ENCODE measurements at places on chromosomes 12 and 14.

- DNase-seq = no peak
Observed at GRCh38 chr12:128905003-128905544, 51.8 kb downstream of the GLT1D1 start.

- no peak for DNase-seq
Observed at GRCh38 chr14:92792885-92793284, 1.2 kb upstream of the GOLGA5 start.

DNA sequence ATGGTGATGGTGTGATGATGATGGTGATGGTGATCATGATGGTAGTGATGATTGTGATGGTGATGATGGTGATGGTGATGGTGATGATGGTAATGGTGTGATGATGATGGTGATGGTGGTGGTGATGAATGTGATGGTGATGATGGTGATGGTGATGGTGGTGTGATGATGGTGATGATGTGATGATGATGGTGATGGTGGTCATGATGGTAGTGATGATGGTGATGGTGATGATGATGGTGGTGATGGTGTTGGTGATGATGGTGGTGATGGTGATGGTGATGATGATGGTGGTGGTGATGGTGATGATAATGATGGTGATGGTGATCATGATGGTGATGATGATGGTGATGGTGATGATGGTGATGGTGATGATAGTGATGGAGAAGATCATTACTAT, 120.3 kb downstream of the ZNF664 start:
- DNase-seq = no peak

DNA sequence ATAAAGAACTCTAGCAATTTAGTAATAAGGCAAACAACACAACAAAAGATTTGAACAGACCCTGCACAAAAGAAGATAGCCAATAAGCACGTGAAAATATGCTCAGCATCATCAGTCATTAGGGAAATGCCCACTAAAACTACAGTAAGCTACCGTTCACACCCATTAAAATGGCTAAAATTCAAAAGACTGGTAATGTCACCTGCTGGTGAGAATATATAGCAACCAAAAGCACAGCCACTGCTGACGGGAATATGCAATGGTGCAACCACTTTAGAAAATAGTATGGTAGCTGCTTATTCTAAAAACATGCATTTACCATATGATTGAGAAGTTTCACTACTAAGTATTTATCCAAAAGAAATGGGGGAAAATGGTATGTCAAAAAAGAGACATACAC, 74.9 kb downstream of the DPF3 start:
- no peak for DNase-seq

- no peak for DNase-seq
Observed at GRCh38 chr14:55267820-55268219, 3.4 kb upstream of the FBXO34 start.

GRCh38 chr12:50788561-50788960, 24.7 kb downstream of the ATF1 start:
- no peak for DNase-seq

DNA sequence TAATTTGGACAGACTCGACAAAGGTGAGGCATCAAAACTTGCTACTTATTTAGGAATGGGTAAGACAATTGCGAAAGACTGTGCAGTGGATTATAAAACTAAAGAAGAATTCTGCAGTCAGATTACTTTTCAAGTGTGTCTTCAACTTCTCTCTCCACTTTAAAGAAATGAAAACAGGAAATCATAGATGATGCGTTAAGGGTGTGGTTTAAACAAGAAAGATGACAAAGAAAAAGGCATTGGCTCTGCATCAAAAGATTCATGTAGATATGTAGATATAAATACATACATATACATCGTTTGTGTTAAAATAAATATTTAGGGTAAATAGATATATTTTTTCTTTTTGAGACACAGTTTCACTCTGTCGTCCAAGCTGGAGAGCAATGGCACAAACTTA, 74.6 kb upstream of the PARP11 start:
- no peak for DNase-seq

DNA sequence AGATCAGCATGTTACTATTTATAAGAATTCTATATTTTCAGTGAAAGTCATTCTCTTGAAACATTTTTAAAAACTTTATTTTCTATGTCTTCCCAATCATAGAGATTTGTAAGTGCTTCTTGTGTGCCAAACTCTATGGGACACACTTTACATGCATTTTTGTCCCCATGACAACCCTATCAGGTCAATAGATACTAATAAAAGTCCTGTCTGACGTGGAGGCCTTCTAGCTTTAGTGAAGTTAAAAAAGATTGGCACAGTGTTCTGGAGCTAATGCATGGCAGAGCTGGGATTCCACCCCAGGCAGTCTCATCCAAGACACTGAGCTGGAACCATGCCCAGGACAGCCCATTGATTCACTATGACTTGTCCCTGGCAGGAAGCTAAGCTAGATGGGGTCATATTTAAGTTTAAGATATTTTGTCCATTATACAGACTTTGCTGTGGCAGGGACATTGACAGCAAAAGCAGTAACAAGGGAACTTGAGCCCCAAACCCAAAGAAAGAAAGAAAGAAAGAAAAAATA, 28.1 kb downstream of the TTC6 start:
- no peak for DNase-seq

GRCh38 chr12:15688838-15689625, 100.2 kb downstream of the EPS8 start:
- no peak for DNase-seq

- DNase-seq = no peak
Observed at GRCh38 chr12:129076441-129077320, 223.4 kb downstream of the GLT1D1 start.

- DNase-seq = no peak
Observed at GRCh38 chr12:68939505-68939904, 6.5 kb upstream of the CPM start.

DNA sequence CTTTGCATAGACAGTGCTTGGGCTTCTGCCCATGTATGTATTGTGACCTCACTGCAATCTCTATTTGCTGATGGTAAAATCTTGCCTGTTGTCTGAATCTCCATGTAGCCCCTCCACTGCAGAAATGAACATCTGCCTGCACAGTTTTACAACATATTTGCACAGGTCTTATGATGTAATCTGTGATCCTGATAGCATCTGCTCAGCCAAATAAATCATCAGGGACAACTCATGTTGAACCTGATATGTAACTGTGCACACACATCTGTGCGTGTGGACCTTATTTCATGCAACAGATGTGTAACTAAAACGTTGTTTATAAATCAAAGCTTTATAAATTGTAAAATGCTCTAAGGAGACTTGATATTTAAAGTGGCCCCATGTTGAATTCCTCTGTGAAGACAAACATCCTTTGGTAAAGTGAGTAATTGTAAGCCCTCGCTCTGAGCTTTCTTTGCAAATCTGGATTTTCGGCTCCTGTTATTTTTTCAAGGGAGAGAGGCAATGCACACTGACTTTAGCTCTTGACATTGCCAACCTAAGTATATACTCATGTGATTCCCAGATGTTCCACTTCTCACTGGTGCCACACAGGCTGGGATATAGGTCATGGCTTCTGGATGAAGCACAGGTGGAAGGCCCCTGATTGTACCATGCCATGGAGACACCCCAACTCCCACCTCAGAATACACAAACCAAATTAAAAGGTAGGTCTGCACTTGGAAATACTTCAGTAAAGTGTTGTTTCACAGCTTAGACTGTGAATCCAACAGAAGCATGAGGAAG, 371.3 kb downstream of the GRIN2B start:
- DNase-seq = no peak

- DNase-seq = peak; percentile 76
Observed at GRCh38 chr12:6451348-6452244, at the start of gene TAPBPL. TAPBPL (plus strand) TSS chr12:6452042; CDS start chr12:6452249, 207 bp downstream.

- no peak for DNase-seq
Observed at GRCh38 chr14:28264306-28264705, 502.3 kb upstream of the FOXG1 start.

- no peak for DNase-seq
Observed at GRCh38 chr14:68865542-68865941, 72.7 kb upstream of the ZFP36L1 start.

DNA sequence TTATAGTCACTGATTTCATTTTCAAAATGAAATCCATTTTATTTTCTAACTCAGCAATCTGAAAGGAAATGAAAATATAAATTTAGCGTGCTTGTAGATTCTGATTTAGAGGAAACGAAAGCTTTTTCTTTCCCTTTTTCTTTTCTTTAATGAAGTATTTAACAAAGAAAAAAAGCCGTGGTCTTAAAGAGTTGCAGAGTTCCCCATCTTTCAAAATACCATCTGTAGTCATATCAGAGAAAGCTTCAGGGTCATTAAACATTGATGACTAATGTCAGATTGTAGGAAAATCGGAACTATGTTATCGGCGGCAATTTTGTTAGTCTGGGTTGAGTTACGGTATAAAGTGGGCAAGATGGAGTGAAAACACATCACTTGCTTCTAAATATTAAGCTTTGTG, 32.3 kb downstream of the DRAM1 start:
- DNase-seq = no peak

DNA sequence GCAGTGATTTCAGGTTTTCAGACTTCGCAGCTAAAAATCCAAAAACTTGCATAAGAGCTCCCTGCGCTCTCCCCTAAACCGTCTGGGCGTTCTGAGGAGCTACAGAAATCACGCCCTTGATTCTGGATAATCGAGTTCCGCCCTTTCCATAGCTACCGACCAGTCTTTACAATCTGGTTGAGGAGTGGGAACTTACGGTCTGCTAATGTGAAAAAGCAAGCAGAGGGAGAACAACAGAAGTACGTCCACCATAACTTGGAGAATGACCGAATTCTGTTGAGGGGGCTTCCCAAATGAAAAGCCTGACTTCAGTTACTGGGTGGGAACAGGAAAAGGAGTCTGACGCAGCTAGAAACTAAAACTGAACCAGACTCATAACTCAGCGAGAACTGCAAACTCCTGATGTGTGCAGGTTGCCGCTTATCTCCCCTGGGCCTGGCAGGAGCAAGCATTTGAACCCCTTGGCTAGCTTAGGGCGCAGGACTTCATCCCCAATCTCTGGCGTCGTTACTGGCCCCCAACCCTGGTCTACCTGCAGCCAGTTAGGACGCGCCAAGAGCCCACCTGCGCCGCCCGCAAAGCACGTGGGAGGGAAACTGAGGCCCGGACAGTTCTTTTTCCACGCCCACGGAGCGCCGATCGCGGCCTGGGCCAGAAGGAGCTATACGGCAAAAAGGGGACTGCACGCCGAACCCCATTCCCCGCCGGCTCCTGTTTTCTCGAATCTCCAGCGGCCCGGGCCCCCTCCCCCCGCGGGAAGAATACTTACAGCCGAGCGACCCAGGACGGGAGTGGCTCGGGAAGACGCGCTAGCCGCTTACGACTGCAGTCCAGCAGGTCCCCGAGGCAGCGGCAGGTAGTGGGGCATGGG, 838 bp downstream of the LRIG3 start:
- DNase-seq = no peak

DNA sequence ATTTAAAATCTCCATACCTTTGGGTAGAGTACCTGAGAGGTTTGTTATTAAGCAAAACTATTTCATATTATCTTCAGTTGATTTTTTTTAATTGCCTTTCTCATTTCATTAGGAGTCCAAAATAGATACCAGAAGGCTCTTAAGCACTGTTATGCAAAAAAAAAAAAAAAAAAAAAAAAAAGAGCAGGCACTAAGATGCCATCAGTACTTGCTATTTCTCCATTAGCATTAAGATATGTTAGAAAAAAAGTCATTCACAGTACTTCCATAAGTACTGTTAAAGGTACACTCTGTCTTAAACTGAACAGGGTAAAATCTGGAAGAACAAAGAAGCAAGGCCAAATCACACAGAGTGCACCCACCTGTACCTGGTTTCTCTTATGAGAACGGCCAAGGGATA, 57.2 kb downstream of the SETD3 start:
- DNase-seq = no peak

- no peak for DNase-seq
Observed at GRCh38 chr12:109828754-109829511, 4.3 kb downstream of the TRPV4 start.

DNA sequence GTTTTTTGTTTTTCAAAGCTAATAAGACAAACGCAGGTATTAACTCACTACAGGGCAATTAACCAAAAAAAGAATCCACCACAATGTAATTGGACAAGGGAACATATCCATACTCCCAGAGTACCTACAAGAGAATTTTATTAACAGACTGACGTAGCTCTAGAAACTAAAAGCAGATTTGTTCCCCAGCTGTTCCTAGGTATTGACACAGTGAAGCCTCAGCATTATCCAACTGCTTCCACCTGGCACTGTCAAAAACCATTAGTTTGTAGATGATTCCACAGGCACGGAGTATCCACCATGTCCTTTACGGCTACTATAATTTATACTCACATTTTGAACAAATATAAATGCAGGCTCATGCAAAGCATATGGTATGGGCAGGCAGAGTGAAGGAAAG, 22.3 kb downstream of the PPM1H start:
- DNase-seq = no peak

GRCh38 chr12:91577586-91578539, 395.2 kb upstream of the DCN start:
- DNase-seq = no peak

DNA sequence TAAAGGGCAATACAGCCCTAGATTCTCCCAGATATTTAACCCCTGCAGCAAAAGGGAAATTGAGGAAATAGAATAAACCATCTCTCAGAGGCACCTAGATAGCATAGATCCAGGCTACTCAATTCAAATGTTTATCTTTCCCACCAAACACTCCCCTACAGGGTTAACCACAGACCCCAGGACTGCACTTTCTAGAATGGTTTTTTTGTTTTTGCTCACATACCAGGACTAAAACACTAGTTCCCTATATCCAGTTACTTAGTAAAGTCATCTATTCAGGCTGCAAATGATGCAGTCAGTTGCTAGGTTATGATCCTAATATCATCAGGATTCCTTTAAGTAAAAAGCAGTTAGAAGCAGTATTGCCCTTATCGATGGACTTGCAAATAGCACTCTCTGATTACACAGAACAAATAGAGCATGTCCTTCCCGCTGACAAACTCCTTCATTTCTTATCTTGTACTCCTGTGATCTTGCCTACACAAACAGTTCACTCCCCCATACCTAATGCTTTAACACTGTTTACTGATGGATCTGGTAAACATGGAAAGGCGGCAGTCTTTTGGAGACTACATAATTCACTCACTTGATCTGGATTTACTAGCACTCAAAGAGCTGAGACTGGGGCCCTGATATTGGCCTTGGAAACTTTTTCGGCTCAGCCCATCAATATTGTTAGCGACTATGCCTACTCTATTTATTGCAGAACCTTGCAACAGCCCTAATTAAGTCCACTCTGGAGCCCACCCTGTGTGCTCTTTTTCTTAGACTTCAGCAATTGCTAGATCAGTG, 257.2 kb upstream of the DIO2 start:
- no peak for DNase-seq

DNA sequence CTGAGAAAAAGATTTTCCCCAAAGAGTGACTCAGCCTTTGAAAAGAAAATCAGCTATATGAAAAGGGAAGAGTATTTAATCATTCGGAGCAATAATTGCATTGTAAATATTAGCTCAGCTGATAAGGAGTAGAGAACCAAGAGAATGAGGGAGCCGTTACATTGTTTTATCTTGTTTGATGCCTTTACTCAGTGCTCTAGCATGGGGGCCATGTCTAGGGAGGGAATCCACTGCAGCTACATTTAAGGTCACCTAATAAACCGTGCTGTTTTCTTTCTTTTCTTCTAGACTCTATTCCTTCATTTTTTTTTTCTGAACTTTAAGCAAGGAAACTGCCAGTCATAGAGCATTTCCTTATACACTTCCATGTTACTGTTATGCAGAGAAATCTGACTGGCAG, 447.0 kb downstream of the DIO2 start:
- no peak for DNase-seq

Data from activated CD4-positive, alpha-beta T cell treated with anti-CD3 and anti-CD28 coated beads, Interleukin-2, amount 50 U/mL, for 48 hours (primary cell).